ENCODE measurements at places on chromosomes 1 and 21.

DNA sequence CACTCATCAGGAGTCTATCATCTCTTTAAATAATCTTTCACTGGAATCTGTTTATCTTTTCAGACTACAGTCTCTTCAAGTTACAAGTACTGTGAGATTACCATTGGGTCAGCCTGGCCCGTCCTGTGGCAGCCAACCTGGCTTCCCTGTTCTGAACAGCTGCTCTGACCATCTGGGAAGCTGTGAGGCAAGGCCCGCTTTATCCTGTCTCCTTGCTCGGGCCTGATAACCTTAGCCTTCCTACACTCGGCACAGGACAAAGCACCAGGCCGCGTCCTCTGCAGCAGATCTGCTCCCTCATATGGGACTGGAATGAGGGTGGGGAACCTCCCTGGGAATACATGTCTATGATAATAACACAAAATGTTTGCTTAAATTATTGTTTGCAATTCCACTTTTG lies 113.3 kb downstream of the PTPN14 start:
- no peak for DNase-seq

- DNase-seq: no peak
These were observed 1105.3 kb upstream of the TMPRSS15 start for GRCh38 chr21:19508844-19509243.

- DNase-seq: no peak
These were observed 228.6 kb downstream of the GPATCH2 start for GRCh38 chr1:217402301-217402700.

DNA sequence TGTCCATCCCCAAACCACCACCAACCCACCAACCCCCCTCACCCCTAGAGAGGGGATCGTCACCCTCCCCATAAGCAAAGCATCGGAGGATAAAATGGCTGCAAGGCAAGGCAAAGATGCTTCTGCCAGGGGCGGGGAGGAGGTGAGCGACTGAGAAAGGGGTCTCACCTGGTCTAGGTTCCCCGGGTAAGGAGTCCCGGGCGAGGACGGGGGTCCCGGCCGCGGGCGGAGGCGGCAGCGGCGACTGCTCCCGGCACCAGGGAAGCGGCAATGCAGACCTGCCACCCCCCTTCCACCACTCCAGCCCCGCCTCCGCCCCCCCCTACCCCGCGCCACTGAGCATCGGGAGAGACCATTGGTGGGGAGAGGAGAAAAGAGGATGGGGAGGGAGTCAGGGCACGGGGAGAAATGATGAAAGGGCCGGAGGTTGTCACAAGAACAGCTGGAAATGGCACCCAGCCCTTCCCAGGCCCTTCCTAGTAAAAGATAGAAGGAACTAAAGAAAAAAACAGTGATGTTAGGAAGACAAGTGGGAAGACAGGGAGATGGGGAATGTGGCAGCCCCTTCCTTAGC lies at the start of gene SV2A:
Gene SV2A (minus strand): TSS at position 274 of the 574 bp plus-strand sequence. CDS start 4,004 bp downstream, outside the sequence.
- DNase-seq: no peak

DNA sequence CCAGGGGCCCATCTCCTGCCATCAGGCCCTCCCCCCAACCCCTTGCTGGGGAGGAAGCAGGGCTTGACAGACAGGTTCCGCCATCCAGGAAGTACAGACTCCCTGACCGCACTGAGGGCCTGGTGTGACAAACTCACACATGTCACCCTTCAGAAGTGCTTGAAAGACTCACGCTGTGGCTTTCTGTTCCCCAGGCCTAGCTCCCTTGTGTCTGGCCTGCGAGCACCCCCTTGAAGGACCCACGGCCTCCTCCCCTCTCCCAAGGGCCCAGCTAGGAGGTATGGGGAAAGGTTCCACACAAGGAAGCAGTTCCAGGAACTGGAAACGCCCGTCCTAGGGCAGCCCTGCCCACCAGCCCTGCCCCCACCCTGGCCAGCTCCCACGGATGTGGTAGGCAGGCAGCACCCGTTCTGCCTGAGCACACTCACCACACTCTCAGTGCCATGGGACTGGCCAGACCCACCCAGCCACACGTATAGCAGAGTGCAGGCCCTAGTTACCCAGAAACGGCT lies 26.7 kb downstream of the SLC2A1 start:
- DNase-seq: peak; percentile 62

GRCh38 chr1:107523061-107523460 lies 382.2 kb downstream of the NTNG1 start:
- no peak for DNase-seq

DNA sequence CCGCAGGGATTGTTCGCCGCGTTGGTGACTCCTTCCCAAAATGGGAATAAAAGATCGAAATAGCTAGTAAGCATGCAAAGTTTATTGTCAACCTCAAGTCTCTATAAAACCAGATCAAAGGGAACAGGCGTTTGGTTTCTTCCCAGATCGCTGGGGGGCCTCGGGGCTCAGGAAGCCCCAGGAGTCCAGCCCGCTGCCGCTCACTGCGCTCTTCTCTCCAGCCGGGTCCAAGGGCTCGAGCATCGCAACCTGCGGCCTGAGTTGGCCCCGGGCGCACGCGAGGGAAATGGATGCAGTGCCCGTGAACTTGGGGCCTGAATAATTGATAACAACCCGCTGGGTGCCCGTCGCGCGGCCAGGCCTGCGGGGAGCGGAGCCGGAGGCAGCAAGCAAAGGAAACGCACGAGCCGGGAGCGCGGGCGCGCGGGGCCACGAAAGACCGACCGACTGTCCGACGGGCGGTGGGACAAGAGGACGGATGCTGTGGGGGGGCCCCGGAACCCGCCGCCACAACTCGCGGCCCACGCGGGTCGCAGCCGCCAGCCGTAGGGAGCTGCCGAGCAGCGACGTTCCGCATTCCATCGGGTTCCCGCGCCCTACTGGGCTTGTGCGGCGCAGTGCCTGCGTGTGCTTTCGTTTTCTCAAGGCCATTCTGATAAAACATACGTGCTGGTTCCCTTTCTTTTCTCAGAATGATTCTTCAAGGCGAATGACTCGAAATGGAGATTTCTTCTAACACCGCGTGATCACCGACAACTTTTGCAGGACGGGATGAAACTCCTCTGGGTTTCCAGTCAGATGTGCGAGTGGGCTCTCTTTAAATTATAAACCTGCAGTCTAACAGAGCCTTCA lies 14.0 kb upstream of the ALX3 start:
- no peak for DNase-seq

GRCh38 chr1:198968866-198969265 lies 330.0 kb downstream of the PTPRC start:
- no peak for DNase-seq

DNA sequence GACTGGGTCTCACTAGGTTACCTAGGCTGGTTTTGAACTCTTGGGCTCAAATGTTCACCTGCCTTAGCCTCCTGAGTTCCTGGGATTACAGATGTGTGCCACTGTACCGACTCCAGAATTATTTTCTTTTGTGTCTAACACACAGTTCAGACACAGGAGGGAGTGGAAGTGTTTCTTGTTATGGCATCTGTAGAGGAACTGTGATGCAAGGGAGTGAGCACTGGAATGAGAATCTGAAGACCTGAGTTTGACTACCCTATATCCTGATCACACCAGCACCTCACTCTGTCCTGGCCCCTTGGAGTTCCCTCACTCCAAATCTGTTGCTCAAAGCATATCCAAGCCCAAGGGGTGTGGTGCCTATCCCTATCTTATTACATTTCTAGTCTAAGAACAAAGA lies 15.2 kb downstream of the OPTC start:
- DNase-seq: no peak

GRCh38 chr1:89022167-89022959 lies at the start of gene GBP3:
TSS of gene GBP3 (minus strand) at chr1:89022866. CDS start at chr1:89020721, 2,145 bp downstream.
- no peak for DNase-seq

DNA sequence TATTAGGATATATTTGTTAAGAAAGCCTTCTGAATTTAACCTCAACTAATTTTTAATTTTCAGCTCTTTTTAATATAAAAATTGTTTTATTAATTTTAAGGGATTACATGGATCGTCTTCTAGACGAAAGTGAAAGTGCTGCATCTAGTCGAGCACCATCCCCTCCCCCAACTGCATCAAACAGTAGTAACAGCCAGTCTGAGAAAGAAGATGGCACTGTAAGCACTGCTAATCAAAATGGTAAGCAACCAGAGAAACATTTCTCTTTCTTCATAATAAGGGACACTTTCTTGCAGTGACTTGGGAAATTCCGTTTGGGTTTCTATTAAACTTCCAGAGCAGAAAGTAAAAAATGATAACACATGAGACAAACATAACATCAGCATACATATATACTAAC lies 56.9 kb downstream of the MIER1 start:
- DNase-seq: peak; percentile 20

DNA sequence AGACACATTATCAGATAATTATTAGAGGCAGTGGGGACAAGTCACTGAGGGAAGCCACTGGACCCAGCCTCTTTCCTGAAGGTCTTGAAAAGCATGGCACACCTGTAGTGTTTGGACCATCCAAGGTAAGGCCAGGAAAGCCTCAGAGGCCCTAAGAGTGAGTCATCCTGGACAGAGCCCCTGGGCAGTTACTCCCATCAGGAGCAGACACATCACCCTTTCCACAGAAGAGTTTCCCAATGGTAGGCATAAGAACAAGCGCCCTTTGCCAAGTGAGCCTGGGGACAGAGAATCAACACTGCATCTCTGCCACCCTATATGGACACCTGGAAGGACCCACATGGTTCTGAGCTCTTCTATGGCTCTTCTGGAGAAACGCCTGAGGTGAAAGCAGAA lies 136.0 kb downstream of the PLXNA2 start:
- no peak for DNase-seq

GRCh38 chr1:43977376-43978263 lies 1.4 kb upstream of the B4GALT2 start:
- DNase-seq: no peak

DNA sequence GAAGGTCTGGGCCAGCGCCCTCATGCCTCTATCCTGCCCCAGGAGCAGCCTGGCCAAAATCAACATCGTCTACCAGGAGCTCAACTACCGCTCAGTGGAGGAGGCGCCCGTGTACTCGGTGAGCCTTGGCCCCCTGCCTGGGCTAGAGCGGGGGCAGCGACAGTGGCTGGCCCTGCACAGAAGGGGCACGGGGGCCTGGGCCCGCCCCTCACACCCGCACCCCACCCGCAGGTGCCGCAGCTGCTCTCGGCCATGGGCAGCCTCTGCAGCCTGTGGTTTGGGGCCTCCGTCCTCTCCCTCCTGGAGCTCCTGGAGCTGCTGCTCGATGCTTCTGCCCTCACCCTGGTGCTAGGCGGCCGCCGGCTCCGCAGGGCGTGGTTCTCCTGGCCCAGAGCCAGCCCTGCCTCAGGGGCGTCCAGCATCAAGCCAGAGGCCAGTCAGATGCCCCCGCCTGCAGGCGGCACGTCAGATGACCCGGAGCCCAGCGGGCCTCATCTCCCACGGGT lies 10.8 kb downstream of the SCNN1D start:
- no peak for DNase-seq

GRCh38 chr1:246160905-246161304 lies 346.2 kb downstream of the SMYD3 start:
- DNase-seq: no peak

DNA sequence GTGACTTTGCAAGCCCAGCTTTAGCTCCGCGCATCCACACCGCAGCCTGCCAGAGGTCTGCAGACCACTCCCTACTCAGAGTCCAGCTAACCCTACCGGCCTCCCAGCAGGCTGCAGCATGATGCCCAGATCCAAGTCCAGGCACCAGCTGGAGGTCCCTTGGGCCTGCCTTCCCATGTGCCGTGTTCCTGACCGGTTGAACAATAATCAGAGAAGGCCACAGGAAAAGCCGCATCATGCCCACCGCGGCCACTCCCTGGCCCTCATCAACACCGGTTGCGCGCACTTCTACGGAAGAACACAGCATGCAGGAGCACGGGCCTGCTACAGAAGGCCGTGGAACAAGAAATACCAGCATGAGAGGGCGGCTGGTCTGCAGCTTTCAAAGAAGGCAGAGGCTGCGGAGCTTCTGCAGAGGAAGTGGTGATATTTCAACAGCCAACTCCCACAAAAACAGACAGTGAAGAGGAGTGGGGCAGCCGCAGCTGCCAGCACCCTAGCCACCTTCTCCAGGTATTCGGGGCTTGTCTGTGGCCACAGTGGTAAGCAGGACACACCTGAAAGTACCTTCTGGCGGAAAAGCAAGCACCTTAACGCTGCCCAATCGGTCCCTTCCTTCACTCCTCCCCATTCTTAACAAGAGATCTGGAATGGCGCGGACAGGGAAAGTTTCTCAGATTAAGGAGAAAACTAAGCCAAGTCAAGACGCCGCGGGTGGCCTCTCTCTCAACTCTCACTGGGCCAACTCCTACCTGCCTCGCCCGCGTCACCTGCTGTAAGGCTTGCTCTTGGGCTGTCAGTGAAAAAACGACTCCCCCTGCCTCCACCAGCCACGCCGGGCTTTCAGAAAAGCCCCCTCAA lies 1.5 kb downstream of the PGBD5 start:
- DNase-seq: no peak

GRCh38 chr1:92408825-92409224 lies 77.9 kb downstream of the GFI1 start:
- no peak for DNase-seq

- DNase-seq: no peak
These were observed 627 bp downstream of the ADARB1 start for GRCh38 chr21:45074818-45075595.

- DNase-seq: no peak
These were observed 472.9 kb upstream of the RUNX1 start for GRCh38 chr21:35521852-35522505.

- DNase-seq: no peak
These were observed 3.4 kb upstream of the GRIK3 start for GRCh38 chr1:37037690-37038089.

GRCh38 chr1:228108742-228109072 lies 392 bp downstream of the MRPL55 start:
- no peak for DNase-seq

GRCh38 chr1:204337036-204337429 lies 22.7 kb downstream of the PLEKHA6 start:
- no peak for DNase-seq

DNA sequence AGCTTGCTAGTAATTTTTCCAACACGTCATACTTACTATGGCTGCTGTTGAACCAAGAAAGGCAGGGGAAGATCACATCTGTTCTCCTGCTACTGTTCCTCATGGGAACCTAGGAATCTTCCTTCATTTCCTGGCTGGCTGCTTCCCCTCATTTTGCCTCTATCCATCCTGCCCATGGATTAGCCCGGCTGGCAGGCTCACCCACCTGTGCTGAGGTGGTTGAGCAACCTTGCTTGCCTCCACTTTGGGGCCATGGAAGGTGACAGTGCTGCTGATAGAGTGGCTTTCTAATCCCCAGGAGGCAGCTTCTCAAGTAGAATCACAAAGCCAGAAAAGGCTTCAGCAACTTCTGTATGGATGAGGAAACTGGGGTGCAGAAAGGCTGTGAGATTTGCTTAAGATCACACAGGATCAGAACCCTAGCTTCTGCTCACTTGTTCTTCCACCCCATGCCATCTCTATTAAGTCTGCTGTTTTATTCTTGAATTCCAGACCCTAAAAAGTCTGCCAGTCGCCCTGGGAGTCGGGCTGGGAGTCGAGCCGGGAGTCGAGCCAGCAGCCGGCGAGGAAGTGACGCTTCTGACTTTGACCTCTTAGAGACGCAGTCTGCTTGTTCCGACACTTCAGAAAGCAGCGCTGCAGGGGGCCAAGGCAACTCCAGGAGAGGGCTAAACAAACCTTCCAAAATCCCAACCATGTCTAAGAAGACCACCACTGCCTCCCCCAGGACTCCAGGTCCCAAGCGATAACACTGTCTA lies 6.2 kb upstream of the BMP8A start:
- no peak for DNase-seq
